ENCODE measurements at places on chromosomes 16 and 17. TPM values are rescaled to one million over a fixed set of nuclear protein-coding genes. Genes with fewer than 3 reads are reported as not detected.

Gene KRTAP4-4
- not detected for total RNA-seq

DNA sequence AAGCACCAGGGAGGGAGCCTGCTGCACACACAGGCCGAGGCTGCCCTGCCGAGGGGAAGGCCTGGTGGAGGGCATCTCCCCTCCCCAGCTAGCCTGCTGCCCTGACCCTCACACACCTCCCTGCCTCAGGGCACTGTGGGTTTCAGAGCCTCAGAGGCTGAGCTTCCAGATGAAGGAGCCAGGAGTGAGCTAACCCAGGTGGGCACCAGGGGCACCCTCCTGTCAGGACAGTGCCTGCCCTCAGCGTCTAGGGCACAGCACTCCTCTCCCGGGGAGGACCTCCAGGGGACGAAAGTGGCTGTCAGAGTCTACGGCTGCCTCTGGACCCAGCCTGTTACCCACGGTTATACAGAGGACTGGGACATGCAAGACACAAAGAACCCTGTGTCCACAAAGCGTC lies 22.8 kb upstream of the DLX4 start:
- DNase-seq = no peak

- peak; percentile 85 for DNase-seq
Observed at GRCh38 chr16:87570938-87571867, 31.1 kb upstream of the JPH3 start.

DNA sequence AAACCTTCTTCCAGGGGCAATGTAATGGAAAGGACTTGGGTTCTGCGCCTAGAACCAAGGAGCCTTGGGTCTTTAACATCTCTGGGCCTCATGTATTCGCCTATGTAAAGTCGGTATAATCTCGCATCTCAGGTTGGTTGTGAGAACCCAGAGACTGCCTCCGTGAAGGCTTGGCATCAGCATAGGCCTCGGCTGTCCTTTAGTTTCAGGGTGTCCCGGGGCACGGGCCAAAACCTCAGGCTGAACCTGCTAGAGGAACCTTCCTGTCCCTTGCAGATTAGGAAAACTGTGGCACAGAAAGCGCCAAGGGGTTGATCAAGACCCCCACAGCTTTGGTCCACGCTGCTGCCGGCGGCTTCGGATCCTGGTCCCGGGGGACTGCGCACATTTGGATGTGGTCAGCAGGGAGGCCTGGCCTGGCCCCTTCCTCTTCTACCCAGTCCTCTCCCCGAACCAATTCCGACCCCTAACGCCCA lies 772 bp upstream of the PHAF1 start:
- DNase-seq = no peak

DNA sequence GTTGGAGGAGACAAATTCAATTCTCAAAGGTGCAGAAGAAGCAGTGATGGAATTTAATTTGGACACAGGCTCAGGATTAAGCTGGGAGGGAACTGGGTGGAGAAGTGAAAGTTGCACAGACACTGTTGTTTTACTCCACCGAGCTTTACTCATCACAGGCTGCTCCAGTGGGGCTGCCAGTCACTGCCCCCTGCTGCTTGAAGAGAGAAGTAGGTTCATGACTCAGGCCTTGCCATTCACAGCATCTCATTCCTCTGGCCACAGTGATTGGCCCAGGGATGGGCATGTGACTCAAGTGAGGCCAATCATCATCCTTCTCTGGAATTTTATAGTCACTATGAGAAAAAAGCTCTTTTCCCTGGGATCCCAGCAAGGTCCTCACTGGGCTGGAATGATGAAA lies 11.8 kb downstream of the GNAO1 start:
- peak; percentile 70 for DNase-seq

Gene DEXI
- 28.3 TPM for total RNA-seq

- DNase-seq = no peak
Observed at GRCh38 chr16:86118467-86119307, 219.7 kb downstream of the IRF8 start.

DNA sequence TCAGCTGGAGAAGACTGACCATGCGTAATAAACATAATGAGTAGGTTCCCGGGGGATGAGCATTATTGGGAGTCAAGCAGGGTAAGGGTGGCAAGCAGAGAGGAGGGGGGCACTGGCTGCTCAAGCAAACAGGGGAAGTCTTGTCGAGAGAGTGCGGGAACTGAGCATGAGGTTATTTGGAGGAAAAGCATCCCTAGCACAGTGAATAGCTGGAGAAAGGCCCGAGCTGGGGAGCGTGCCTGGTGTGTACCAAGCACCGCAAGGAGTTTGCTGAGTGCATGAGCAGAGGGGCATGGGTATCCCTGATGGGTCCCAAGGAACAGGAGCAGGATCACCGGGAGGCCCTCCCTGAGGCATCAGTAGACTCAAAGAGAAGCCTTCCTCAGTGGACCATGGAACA lies 17.2 kb downstream of the CYTH1 start:
- no peak for DNase-seq

- no peak for DNase-seq
Observed at GRCh38 chr16:57016301-57016700, 26.9 kb downstream of the NLRC5 start.

GRCh38 chr16:31092330-31092729 lies 2.3 kb downstream of the VKORC1 start:
- DNase-seq = no peak

GRCh38 chr17:50923611-50924010 lies 57.5 kb upstream of the TOB1 start:
- DNase-seq = no peak

Gene CBFA2T3
- 2.9 TPM for total RNA-seq

- no peak for DNase-seq
Observed at GRCh38 chr16:24822974-24823373, 22.8 kb upstream of the SLC5A11 start.

Gene CCDC200
- total RNA-seq = not detected

DNA sequence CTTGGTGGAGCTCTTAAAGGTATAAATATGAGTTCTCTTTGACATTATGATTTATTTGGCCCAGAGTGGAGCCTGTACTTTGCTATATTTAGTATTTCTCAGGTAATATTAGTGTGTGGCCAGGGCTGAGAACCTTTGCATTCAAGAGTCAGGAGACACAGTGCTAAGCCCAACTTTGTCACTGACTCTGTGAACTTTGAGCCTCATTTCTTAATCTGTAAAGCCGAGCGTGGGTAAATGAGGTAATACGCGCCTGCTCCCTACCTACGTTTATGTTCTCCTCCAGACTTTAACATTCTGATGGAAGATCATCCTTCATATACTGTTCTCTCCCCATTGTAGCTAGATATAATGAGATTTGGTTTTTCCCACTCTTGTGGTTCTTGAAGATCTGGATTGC lies 10.5 kb downstream of the AP2B1 start:
- DNase-seq = no peak

DNA sequence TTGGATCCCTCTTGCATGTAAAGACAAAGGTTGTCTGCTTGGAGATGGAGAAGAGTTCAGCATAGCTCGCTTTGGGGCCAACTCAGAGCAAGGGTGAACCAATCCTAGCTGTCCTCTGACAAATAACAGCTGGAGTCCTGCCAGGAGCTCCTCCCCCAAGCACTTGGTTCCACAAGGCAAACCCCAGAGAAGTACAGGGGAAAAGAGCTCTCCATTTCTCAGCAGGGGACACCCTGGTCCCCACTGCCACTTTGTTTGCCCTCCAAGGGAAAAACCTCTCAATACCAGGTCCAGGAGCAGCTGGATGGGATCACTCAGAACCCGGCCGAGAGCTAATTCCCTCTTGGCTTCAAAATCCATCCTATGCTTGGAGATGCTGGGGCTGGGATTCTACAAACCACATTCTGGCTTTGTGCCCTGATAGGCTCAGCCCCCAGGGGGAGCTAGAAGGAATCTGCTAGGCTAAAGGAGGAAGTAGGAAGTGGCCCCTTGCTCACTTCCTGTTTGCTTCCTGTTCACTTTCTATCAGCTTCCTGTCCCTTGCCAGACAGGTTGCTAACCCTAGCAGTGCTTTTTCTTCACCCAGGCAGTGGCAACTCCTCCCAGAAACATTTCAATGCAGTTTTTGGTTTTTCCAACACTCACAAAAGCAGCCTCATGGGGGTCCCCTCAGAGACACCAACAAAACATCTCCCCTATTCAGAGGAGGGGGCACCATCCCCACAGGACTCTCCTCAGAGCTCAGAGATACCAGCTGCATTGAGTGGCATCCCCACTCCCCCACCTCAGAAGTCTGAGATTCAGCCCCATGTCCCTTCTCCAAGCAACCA lies 30.7 kb downstream of the CDRT4 start:
- DNase-seq = peak; percentile 59

DNA sequence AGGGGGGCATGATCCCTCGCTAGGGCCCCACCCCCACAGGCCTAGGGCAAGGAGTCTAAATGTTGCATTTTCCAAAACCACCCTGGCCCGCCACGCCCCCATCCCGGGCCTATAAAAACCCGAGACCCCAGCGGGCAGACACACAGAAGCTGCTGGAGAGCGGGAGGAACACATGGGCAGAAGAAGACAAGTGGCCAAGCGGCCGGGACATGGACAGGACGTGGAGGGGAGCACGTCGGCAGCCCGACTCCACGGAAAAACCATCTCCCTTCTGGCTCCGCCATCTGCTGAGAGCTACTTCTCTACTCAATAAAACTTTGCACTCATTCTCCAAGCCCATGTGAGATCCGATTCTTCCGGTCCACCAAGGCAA lies 34.1 kb upstream of the ENPP7 start:
- no peak for DNase-seq

Measured in H9 (cell line).